ENCODE measurements at places on chromosomes 6 and 20.

- DNase-seq, result no peak
These were observed 147.0 kb downstream of the CDKAL1 start for GRCh38 chr6:20681243-20681684.

- no peak for DNase-seq
These were observed 17.7 kb upstream of the DST start for GRCh38 chr6:56660381-56660730.

- no peak for DNase-seq
These were observed 65.1 kb upstream of the TOP1 start for GRCh38 chr20:40963505-40963845.

DNA sequence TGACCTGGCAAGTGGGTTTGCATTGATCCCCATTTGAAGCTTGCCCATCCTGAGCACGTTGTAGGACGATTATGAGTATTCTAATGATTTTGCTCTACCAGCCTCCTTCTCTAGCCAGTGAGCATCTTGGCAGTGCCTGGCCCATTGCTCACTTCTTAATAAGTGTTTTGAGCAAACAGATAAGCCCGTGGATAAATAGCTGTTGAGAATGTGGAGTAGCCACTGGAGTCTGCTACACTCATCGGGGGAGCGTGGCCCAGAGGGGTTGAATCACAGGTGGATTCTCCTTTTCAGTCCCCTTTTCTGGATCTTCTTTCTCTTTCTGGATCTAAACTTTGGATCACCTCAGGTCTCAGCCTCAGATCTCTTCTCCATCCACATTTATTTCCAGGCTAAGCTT is 15.9 kb upstream of the EDN3 start:
- DNase-seq, result no peak

DNA sequence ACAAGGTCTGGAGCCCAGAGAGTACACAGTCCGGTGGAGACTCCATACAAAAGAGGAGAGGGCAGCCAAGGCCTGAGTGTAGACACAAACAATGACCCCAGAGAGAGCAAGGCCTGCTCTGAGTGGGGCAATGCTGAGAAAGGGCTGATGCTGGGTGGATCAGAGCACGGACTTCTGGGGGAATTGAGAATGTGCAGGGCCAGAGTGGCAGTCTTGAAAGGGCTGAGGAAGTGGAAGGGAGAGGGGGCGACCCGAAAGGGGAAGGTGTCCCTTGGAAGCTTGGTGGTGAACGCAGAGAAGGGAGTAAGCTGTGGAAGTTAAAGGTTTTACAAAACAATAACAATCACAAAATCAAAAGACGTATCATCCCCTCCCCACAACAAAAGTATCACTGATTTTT is 12.0 kb upstream of the GRM4 start:
- DNase-seq, result no peak

- no peak for DNase-seq
These were observed 217.1 kb downstream of the BMP7 start for GRCh38 chr20:57049296-57049695.

- no peak for DNase-seq
These were observed 125.6 kb downstream of the MAFB start for GRCh38 chr20:40563296-40563950.

- DNase-seq, result no peak
These were observed 242.9 kb downstream of the NRN1 start for GRCh38 chr6:5763871-5764270.

- no peak for DNase-seq
These were observed 275.4 kb upstream of the TFAP2D start for GRCh38 chr6:50437901-50438300.
